Germinal center (tissue), 1 donor: ENCODE measurements at places on chromosomes 5 and 9.

- no peak for DNase-seq
Measured at GRCh38 chr5:73008831-73009230, 53.0 kb downstream of the FCHO2 start.

DNA sequence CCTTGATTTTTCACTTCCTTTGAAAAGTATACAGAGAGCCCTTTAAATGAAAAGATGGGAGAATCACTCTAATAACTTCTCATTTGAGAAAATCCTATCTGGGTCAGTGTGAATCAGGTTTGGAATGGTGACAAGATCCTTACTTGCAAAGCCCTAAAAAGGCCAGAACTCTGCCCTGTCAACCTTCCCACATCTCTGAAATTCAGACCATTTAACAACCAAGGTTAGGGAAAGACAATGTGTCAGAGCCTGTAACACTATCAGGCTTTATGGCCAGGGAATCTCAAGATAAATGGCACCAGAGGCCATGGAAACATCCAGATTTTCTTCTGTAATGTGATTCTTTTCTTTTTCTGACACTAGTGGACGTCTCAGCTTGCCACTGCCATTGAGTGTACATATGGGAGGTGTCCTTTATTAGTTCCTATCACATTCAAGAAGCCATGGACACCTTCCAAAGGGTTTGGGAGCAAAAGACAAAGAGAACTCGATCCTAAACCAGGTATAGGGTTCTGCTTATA is 165.7 kb upstream of the GPR151 start:
- no peak for DNase-seq

- DNase-seq: no peak
Measured at GRCh38 chr5:138809391-138809790, 56.2 kb downstream of the CTNNA1 start.

DNA sequence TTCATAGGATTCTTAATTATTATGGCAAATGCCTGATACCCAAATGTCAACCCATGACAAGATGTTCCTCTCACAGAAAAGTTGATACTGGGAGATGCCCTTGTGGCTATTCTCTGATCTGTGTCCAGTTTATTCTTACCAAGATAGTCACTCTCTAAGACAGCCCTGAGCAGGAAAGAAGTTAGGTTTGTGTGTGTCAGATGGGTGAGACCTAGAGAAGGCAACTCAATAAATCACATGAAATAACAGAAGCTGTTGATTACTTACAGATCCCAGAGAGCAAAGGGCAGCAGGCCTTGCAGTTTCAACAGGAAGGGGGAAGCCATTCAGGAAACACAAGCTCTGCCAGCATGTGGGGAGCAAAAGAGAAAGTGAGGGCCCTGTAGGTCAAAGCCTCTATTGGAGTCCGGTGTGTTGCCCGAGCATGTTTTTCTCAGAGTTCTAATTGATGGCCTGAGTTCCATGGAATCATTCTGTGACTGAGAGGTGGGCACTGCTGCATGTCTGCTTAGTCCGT is 1193.7 kb upstream of the CDH18 start:
- no peak for DNase-seq

DNA sequence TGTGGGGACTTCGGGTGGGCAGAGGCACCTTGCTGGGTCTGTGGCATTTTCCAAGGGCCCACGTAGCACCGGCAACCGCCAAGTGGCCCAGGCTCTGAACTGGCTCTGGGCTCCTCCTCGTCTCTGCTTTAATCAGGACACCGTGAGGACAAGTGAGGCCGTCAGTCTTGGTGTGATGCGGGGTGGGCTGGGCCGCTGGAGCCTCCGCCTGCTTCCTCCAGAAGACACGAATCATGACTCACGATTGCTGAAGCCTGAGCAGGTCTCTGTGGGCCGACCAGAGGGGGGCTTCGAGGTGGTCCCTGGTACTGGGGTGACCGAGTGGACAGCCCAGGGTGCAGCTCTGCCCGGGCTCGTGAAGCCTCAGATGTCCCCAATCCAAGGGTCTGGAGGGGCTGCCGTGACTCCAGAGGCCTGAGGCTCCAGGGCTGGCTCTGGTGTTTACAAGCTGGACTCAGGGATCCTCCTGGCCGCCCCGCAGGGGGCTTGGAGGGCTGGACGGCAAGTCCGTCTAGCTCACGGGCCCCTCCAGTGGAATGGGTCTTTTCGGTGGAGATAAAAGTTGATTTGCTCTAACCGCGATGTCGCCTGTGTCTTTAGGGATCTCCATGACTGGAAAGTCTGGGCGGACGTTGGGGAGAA is 5.8 kb downstream of the DPP7 start:
- DNase-seq: no peak

DNA sequence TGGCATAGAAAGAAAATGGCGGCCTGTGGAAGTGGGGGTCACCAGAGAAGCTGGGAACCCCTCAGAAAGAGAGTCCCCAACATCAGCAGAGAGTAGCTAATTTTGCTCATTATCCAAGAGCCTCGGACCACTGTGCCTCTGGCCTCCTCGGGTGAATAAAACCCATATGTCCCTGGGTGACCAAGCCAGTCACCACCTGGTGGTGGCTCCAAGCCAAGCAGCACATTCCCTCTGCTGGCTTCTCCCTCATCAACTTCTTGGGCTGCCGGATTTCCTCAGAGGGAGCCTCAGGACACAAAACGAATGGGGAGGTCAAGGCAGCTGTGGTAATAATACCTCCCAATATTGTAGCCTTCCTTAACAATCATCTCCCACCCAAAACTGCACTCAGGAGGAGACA is 242.5 kb downstream of the NFIB start:
- DNase-seq: no peak

GRCh38 chr5:89168766-89169165 is 285.8 kb upstream of the MEF2C start:
- DNase-seq: no peak

DNA sequence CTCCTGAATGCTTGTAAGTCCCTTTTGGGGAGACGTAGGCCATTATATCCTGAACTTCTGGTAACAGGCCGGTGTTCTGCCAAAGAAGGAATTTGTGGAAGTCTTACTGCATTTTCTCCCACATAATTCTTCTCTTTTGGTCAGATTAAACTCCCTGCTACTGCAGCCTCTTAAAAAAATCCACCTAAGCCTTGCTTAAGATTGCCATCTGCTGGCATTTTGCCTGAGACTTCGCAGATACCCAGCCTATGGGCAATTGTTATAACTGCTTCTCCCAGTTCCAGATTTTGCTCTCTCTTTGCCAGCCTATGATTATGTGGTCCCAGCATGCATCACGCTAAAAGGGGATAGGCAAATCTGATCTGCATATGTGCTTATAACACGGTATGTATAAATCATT is 391.6 kb upstream of the CHD1 start:
- DNase-seq: no peak

GRCh38 chr5:172979778-172980177 is 3.8 kb upstream of the ATP6V0E1 start:
- no peak for DNase-seq
